T1000 (cell line): ENCODE measurements at places on chromosomes 5 and 9.
A peak's percentile ranks its signal among the peaks of the same experiment; 100 is the strongest.

- no peak for DNase-seq
Measured at GRCh38 chr9:15304632-15305031, 2.4 kb downstream of the TTC39B start.

GRCh38 chr9:9791611-9792010, 821.2 kb downstream of the PTPRD start:
- no peak for DNase-seq

DNA sequence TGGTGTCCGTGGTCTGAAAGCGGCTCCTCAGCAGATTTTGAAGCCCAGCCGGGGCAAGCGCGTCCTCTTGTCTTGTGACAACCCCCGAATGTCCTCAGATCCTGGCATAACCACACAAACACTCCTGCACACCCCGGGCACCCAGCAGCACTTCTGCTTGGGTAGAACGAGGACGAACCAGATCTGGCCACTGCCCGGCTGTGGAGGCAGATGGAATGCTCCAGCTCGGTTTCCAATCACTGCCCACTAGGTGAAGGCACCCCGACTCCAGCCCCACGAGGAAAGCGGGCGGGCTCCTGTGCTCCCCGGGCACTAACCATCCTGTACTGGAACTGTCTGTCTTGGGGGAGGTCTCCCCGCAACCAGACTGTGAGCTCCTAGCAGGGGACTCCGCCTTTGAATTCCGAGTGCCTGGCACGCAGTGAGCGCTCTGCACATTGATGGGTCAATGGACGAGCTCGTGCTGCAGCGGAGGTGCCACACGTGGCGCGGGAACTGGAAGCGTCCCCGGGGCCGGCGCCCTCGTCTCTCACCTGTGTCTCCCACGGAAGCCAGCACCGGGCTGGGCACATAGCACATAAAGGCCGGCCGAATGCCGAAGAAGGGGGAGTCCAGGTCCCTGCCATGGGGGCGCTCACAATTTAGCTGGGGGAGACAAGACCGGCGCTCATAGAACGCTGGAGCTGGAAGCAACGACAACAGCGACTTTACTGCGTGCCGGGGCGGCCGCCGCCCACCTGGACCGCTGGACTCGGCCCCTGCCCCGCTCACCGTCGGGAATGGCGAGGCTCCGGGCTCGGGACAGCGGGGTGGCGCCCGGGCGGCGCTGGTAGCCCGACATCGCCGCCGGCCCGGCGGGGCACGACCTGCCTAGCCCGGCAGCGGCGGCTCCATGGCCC, 608 bp downstream of the ENTR1 start:
- no peak for DNase-seq

- peak; percentile 70 for DNase-seq
Measured at GRCh38 chr9:35658137-35658967, at the start of gene CCDC107. Gene CCDC107, plus strand, starts transcription at chr9:35658292. Its CDS starts 88 bp downstream, at chr9:35658380.
